ENCODE measurements at places on chromosomes 6 and 20.

DNA sequence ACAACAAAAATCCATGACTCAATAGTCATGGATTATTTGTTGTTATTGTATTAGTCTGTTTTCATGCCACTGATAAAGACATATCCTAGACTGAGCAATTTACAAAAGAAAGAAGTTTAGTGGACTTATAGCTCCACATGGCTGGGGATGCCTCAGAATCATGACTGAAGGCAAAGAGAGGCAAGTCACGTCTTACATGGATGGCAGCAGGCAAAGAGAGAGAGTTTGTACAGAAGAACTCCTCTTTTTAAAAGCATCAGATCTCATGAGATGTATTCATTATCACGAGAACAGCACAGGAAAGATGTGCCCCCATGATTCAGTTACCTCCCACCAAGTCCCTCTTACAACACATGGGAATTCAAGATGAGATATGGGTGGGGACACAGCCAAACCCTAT lies 144.3 kb upstream of the PLCB4 start:
- no peak for DNase-seq

DNA sequence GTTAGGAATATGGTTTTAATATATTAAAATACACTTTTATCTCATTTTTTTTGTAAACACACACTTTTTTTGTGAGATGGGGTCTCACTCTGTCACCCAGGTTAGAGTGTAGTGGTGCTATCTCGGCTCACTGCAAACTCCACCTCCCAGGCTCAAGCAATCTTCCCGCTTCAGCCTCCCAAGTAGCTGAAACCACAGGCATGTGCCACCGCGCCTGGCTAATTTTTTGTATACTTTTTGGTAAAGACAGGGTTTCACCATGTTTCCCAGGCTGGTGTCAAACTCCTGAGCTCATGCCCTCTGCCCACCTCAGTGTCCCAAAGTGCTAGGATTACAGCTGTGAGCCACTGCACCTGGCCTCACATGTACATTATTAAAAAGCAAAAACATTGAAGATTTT lies 10.8 kb downstream of the IPCEF1 start:
- no peak for DNase-seq

- no peak for DNase-seq
Measured at GRCh38 chr20:21564127-21564773, 50.4 kb upstream of the NKX2-2 start.

DNA sequence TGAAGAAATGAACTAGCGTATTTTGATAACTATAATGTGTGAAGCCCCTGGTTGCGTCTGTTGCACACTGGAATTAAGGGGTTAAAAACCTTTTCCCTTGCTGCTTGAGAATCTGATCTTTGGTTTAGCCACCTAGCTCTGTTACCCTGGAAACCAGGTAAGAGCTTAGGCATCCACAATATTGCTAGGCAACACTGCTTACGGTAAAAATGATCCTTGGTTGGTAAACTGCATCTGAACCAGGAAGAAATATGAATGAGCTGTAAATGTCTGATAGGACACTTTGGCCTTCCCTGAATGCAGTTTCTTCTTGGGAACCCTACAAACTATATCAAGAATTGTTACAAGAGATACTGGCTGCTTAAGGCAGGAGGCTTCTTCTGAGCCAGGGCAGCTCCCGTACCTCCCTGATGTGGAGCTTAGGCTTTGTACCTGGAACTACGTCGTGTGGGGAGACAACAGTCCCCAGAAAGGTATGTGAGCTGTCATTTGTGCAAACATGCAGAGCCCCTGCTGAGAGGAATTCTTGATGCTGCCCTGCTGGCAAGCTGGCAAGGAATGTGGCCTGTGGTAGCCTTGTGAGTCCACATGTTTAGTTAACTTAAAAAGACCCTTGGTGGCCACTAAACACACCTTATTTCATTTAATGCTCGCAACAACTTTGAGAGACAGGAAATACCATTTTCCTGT lies 18.4 kb downstream of the UBE3D start:
- no peak for DNase-seq

GRCh38 chr6:100320686-100321085 lies 144.0 kb downstream of the SIM1 start:
- no peak for DNase-seq

GRCh38 chr6:95352064-95352795 lies 225.1 kb upstream of the MANEA start:
- DNase-seq: no peak

DNA sequence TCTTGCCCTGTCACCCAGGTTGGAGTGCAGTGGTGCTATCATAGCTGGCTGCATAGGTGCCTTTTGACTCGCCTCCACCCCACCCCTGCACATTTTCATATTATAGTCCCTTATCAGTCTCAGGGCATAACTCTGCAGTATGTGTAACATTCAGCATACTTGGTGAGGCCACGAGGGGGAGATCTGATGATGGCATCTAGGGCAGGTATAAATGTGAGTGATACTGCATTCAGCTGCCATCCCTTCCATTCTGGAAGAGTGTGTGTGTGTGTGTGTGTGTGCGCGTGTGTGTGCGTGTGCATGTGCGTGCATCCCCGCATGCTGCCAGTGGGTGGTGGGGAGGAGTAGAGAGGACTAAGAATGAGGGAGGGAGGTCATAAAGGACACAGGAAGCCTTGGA lies 81.4 kb downstream of the JARID2 start:
- no peak for DNase-seq

DNA sequence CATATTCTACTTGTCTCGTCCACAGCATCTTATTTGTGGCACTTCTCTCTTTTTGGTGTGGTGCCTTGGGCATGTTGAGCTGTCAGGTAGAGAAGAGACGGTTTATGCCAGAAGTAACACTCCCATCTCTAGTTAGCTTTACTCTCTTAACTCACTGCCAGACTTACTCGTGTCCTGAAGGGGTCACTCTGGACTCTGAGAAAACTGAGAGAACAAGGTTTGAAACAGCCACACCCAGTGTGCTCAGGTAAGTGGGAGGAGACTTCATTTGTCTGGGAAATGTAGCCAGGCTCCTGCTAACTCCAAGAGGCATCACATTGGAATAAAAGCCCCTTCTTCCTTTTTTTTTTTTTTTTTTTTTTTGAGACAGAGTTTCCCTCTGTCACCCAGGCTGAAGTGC lies 360.8 kb downstream of the QKI start:
- DNase-seq: no peak

DNA sequence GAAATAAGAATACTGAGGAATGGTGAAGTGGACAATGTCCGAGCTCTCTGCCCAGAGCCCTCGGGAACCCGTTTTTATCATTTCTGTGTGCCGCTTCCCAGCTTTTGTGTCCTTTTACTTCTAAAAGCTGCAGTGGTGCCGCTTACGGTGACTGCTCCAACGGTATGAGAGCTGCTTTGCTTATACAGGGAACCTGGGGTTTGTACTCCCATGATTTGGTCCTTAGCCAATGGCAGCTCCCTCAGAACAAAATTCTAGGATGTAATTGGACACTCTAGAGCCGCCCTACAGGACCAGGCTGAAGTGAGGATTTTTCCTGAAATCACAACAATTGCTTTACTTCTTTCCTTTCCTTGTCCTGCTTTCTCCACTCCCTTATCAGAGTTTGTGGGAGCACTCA lies 24.2 kb upstream of the PCSK2 start:
- DNase-seq: no peak

- DNase-seq: no peak
Measured at GRCh38 chr20:33793011-33793931, 17.9 kb upstream of the CHMP4B start.

GRCh38 chr6:114346451-114346850 lies 3.6 kb upstream of the HS3ST5 start:
- no peak for DNase-seq

DNA sequence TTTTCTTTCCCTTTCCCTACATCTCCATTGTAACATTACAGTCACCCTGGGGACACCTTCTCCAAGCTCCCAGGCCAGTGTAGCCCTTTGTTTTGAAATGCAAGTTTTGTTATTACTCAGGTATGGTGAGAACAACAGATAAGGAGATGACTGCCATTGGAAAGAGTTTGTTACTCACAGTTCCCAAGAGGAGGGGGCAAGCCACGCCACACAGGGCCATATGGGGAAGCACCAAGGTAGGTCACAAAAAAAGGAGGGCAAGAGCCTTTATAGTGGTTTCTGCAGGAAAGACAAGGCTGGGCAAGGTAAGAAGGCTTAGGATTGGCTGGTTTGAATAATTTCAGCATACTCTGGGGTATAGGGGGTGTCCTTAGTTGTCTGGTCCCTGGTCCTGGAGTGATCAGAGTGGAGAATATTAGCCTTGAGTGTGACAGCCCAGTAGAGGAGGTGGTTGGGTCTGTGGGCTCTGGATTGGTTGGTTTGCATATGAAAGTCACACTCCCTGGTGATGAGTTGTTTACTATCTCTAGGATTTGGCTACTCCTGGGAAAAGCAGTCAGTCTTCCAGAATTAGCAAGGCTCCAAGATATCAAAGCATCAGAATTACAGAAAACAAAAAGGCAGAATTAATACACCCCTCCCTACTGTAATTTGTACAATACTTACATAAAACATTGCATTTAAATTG lies 33.1 kb upstream of the SMLR1 start:
- DNase-seq: no peak

DNA sequence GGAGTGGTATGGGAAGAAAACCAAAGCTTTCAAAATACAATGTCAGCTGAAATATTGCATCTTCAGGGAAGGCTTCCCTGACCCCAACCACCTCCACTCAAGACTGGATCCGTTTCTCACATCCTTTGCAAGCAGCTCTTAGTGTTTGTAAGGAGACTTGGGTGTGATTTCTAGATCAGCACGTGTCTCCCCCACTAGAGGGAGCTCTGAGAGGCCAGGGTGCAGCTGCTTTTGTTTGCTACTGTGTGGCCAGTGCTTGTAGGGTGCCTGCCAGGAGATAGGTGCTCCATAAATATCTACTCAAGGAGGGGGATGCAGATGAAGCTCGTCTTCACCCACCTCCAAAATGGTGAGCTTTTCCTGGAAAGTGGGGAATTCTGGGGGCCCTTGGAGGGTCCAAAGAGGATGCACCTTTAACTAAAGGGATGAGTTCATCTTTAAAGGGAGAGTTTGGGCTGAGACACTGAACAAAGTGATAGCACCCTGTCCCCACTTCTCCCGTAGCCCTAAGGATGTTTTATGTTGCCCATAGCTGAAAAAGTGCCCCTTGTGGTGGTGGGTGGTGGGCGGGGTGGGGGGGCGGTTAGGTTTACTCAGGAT lies 52.6 kb upstream of the MAFB start:
- no peak for DNase-seq

GRCh38 chr6:1027109-1027794 lies 284.6 kb upstream of the FOXQ1 start:
- DNase-seq: no peak

- no peak for DNase-seq
Measured at GRCh38 chr20:295804-296203, 1.6 kb upstream of the ZCCHC3 start.

DNA sequence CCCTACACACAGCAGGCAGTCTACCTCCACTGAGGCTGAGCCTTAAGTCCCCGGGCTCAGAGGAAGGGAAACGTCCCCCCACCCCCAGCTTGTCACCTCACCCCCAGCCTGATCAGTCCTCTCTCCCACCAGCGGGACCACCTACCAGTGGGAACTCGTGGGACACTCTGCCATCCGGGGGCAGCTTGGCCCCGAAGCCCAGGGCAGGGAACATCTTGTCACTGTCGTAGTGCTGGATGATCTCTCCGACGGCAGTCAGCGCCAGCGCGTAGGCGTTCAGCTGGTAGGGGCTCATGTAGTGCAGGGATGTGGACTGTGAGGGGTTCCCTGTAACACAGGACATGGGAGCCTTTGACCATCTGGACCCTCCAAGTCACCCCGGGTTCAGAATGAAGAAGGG lies 48.6 kb downstream of the RAB44 start:
- DNase-seq: no peak

DNA sequence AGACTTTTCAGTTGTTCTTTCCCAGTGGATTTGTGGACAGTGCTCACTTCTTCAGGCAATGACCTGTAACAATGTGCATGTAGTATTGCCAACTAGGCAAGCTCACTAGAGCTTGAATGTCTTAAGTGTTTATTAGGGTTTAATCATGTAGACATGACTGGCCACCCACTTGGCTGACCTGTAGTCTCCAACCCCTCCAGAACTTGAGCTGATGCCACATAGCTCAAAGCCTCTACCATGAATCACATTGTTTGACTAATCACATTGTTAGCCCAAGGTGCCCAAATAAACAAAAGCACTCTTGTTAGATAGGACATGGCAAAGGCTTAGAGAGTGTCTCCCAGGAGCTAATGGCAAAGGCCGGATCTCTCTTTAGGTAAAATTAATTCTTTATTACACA lies 272.7 kb downstream of the GRIK2 start:
- DNase-seq: no peak

GRCh38 chr6:91094806-91095475 lies 508.1 kb upstream of the MAP3K7 start:
- DNase-seq: no peak

- no peak for DNase-seq
Measured at GRCh38 chr20:48760403-48760983, 67.3 kb downstream of the PREX1 start.

DNA sequence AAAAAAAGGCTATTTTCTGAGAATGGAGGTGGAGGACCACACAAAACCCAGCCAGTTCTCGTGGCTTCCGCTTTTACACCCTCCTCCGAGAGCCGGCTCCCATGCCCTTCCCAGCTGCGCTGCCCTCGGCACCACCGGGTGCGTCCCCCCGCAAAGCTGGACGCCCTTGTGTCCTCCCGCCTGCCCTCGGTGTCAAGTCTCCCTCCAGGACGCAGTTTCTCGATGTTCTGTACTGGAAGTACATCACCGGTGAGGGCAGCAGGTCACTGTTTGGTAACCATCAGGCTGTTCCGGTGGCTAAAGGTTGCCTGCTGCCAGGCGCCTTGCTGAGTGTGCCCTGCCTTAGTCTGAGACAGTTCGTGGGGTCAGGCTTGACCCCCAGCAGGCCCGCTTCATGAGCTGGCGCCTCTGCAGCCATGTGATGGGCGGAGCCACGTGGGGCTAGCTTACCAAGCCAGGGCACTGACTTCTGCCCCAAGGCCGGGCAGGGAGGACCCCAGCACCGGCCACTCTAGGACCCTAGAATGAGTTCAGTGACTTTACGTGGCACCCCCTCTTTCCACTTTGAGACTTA lies 34.6 kb downstream of the RREB1 start:
- no peak for DNase-seq

- DNase-seq: no peak
Measured at GRCh38 chr20:25197183-25197869, 1.8 kb downstream of the ENTPD6 start.

GRCh38 chr6:33390767-33391277 lies 801 bp upstream of the KIFC1 start:
- no peak for DNase-seq

- no peak for DNase-seq
Measured at GRCh38 chr6:231779-232178, 60.5 kb upstream of the DUSP22 start.

DNA sequence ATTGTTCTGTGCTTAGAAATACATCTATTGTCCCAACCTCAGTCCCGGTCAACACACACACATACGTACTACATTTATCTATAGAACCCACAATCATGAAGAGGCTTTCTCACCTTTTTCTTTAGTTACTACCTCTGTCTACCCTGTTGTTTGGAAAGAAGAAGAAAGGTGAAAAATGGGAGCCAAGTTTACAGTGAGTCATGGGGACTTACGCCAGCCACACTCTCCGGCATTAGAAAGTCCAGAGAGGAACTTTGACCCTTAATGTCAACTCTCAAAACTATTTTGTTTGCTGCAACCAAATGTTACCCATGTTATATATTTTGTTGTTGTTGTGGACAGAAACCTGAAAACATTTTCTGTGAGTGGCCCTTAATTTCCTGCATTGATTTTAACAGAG lies 259.1 kb downstream of the ZFAND3 start:
- no peak for DNase-seq

GRCh38 chr6:15523679-15524630 lies 138.9 kb downstream of the DTNBP1 start:
- no peak for DNase-seq

Measured in NCI-H1930 (cell line).